ENCODE measurements at places on chromosomes 2 and 18. TPM values are rescaled to one million over a fixed set of nuclear protein-coding genes. Genes with fewer than 3 reads are reported as not detected.

The PAX8 gene
- total RNA-seq, result 3.5 TPM

The CNDP1 gene
- 4.0 TPM for total RNA-seq

The CYS1 gene
- 27.8 TPM for total RNA-seq

The MSGN1 gene
- not detected for total RNA-seq

The SLC8A1 gene
- total RNA-seq, result 82.9 TPM

The DLX2 gene
- 0.14 TPM for total RNA-seq

The ZEB2 gene
- 91.0 TPM for total RNA-seq

The BMP10 gene
- total RNA-seq, result not detected

The CDCA7 gene
- 0.86 TPM for total RNA-seq

The SYT4 gene
- 0.40 TPM for total RNA-seq

The COL3A1 gene
- 371 TPM for total RNA-seq

The CHRNA1 gene
- not detected for total RNA-seq

The PAX3 gene
- total RNA-seq, result not detected

The HNMT gene
- total RNA-seq, result 92.7 TPM

The DSEL gene
- 12.7 TPM for total RNA-seq

The QPCT gene
- total RNA-seq, result 7.9 TPM

The FAM237A gene
- not detected for total RNA-seq

Measured in mucosa of gallbladder (tissue), 1 donor.